Esophagus mucosa (tissue), 1 donor: ENCODE measurements at places on chromosomes 2 and 18. TPM values are rescaled to one million over a fixed set of nuclear protein-coding genes. Genes with fewer than 3 reads are reported as not detected.

The MAL gene
- total RNA-seq = 382 TPM

The MBOAT2 gene
- 108 TPM for total RNA-seq

The IL1B gene
- total RNA-seq = 4.1 TPM

The CMPK2 gene
- total RNA-seq = 2.6 TPM

The GDF7 gene
- total RNA-seq = 0.32 TPM

The UGT1A4 gene
- total RNA-seq = 0.80 TPM

The FEV gene
- not detected for total RNA-seq

The GNLY gene
- total RNA-seq = 0.44 TPM

The RAMP1 gene
- 2.2 TPM for total RNA-seq

The ALPI gene
- not detected for total RNA-seq

The MPP4 gene
- total RNA-seq = not detected

The IL18R1 gene
- 1.1 TPM for total RNA-seq

The WDR54 gene
- total RNA-seq = 4.3 TPM

The ADAM23 gene
- 16.3 TPM for total RNA-seq

The DOCK10 gene
- total RNA-seq = 6.7 TPM

The NT5DC4 gene
- total RNA-seq = not detected

The ERFE gene
- total RNA-seq = 0.44 TPM

The PAIP2B gene
- 9.8 TPM for total RNA-seq

The STARD6 gene
- not detected for total RNA-seq

The CYP27C1 gene
- 1.8 TPM for total RNA-seq

The GULP1 gene
- total RNA-seq = 10.2 TPM

The PPP3R1 gene
- total RNA-seq = 40.8 TPM

The CCDC195 gene
- total RNA-seq = not detected

The MARS2 gene
- total RNA-seq = 5.7 TPM

The MBD5 gene
- 19.3 TPM for total RNA-seq

The LRP1B gene
- total RNA-seq = 0.40 TPM

The PLEKHA3 gene
- 10.7 TPM for total RNA-seq

The RAB27B gene
- total RNA-seq = 35.3 TPM

The COPS8 gene
- 22.7 TPM for total RNA-seq

The SMIM21 gene
- total RNA-seq = not detected

The TUBA4B gene
- not detected for total RNA-seq

The MAPK4 gene
- 0.12 TPM for total RNA-seq

The ERMN gene
- not detected for total RNA-seq

The PLCD4 gene
- total RNA-seq = 5.7 TPM

The MPPE1 gene
- total RNA-seq = 25.7 TPM

The GALNT5 gene
- 3.8 TPM for total RNA-seq

The CYP26B1 gene
- total RNA-seq = 1.9 TPM

The ATP8B1 gene
- 37.7 TPM for total RNA-seq
